ENCODE measurements at places on chromosomes 3 and 15.

DNA sequence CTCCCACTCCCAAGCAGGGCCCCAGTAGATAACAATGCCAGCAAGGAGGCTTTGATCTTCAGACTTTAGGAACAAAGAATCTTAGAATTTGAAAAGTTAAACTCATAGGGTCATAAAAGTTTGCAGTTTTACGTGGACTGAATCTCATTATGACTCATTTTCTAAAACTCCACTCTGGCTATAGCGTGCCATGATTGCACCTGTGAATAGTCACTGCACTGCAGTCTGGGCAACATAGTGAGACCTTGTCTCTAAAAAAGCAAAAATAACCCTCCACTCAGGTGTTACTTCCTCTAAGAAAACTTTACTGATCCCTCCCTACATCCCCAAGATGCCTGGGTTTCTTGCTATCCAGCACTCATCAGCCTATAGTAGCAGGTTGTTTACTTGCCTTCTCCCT is 104.5 kb downstream of the IL20RB start:
- no peak for DNase-seq

DNA sequence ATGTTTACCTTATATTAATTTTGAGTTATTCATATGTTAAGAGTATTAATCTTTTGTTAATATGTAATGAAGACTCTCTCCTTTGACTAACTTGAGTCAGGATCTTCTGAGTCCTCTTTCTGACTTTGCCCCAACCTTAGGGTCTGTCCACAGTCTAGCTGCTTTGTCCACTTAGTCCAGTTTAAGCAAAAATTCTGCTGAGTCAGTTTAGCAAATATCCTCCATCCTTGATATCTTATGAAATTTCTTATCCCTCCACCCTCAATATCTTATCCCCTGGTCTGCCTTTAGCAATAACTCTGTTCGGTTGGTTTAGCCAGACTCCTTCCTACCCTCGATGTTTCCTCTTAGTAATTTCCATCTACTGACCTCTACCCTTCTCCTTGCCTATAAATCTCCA is 91.7 kb downstream of the DIPK2A start:
- no peak for DNase-seq

DNA sequence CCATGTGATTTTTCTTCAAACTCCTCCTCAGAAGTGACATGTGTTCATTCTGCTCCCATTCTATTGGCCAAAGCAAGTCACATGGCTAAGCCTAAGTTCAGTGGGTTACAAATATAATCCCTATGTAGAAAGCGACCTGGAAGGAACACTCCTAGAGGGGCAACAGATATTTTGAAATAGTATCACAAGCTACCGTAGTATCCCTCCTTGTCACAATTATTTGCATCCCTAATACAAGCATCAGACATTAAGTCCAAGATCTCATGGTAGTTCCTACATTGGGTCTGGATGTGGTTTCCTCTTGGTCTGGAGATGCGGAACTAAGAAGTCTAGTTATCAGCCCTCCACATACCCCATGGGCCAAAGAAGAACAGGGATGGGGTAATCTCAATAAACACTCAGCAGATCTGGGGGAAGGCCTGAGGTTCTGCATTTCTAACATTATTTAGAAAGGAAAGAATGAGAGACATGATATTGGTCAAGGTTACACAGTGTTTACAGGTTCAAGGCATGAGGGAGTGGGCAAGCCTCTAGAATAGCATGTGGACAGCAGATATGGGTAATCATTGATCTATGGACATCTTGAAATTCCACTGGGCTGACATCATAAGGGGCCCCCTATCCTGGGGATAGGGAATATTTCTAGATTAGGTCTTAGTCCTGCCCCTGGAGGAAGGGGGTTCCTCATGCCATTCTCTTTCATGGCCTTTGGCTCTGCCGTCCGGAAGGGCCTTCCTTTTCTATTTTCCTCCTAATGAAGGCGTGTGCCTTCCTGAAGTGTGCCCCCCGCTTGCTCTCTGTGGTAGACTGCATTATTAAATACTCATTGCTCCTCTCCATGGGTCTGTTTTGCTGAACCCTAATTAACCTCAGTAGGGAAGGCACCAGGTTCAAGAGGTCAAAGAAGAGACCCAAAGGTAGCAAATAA is 17.8 kb upstream of the ABHD2 start:
- DNase-seq, result no peak

DNA sequence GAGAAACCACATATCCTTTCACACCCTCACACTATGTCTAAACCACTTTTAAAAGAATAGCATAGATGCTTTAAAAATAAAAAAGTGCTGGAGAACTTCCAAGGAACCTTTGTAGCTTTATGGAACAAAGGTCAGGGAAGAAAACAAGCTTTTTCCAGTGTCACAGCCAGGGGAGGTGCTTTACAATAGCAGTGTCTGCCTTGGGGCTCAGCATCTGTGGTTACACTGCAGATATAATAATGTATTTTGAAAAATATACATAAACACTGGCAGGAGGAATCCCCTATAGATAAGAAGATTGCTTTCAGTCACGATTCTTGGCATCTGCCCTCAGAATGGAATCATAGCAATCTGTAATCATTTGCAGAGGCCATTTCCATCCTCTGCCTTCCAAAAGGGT is 362.4 kb upstream of the LRRC3B start:
- DNase-seq, result no peak

GRCh38 chr3:177665122-177665808 is 468.0 kb upstream of the TBL1XR1 start:
- DNase-seq, result no peak

- DNase-seq, result peak; percentile 47
These were observed 5.0 kb downstream of the ABTB1 start for GRCh38 chr3:127677541-127678314.

GRCh38 chr15:58380280-58380945 is 51.4 kb upstream of the LIPC start:
- no peak for DNase-seq

Measured in islet precursor cell (in vitro differentiated cells).